ENCODE measurements at places on chromosomes 4 and X.

DNA sequence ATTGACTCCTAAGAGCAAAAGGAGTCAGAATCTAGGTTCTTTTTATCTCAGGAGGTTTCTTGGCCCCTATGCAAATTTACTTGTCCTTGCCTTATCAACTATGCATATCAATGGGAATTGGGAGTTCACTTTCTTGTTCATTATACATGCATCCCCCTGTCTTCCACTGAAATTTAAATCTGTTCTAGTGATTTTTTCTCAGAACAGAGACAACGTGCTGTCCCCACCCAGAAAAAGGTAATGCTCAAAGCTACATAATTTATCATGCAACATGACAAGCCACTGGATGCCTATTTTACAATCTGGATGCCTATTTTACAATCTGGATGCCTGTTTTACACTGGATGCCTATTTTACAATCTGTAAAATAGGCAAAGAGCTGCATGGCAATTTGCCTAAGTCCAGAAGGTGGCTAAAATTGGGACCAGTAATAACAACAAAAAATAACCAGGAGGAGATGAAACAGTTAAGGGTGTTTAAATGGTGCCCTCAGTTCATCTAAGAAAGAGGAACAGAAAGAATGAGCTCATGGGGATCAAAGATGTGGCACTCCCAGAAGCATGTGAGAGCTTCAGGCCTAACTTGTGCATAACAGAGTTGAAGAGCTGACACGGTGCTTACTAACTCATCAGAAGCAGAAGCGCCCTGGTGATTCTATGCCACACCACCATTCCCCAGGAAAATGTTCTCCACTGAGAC lies 537.8 kb upstream of the BOD1L1 start:
- no peak for DNase-seq

DNA sequence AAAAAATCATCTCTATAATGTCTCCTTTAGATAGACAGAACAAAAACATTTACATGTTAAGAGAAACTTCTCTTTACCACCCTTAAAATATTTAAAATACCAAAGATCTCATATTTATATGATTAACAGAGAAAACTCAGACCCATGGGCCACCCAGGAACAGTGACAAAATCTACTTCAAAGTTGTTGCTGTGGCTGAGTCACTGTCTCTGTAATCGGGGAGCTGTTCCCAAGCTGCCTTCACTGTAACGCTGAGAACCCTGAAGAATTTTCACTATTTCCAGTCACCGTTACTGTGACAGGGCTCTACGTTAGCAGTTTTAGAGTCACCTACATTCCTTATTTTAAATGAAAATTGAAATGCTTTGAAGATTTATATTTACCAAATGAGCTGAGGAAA lies 9.0 kb upstream of the DAPP1 start:
- DNase-seq: no peak

- DNase-seq: no peak
Measured at GRCh38 chr4:139191373-139191772, 14.4 kb upstream of the ELF2 start.

DNA sequence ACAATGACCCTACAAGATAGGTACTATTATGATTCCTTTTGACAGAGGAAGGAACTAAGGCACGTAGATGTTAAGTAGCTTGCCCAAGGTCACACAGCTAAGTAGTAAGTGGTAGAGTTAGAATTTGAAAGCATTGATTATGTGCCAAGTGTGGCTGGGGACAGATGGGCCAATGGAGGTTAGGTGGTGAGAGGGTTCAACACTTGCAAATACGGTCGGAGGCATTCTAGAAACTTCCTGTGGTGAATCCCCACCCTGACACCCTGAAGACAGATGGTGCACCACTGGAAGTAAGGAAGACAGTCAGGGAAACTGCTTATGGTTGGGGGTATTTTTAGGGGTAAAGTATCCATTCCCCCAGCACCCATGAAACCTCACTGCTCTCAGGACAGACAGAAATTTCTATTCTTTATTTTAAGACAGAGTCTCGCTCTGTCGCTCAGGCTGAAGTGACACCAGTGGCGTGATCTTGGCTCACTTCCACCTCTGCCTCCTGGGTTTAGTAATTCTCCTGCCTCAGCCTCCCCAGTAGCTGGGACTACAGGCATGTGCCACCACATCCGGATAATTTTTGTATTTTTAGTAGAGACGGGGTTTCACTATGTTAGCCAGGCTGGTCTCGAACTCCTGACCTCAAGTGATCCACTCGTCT lies 142.5 kb downstream of the RASL11B start:
- no peak for DNase-seq

DNA sequence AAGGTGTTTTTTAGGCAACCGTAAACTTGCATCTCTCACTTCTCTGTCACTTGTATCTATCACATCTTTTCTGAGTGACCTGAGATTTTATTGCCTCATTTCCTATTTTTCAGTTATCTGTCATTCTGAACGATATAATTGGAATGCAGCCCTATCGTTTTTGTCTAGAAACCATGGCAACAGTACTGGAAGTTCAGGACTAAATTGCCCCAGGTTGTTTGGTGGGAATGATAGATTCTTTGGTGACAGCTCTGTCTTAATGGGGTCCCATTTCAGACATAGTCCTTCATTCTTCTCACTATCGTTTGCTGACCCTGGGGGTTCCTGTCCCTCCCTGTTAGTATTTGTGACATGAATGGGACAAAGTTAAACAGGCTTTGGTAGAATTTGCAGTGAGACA lies 267.7 kb upstream of the GALNT7 start:
- DNase-seq: no peak

GRCh38 chrX:133308499-133308897 lies 90.3 kb upstream of the TFDP3 start:
- no peak for DNase-seq

DNA sequence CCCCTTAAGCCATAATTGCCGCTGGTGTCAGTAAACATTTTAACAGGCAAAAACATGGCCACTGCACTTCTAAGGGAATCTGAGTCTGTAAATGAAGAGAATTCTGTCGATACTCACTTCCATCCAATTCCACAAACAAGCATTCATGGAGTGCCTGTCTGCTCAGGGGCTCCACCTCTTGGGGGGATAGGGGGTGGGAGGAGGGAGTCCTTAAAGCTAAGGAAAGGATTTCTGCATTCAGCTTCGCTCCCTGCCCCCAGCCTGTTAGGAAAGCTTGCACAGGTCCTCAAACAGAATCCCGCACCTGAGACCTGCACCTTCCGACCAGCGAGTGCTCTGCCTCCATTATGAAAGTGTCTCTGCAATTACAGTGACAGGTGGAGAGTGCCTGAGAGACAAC lies 130.2 kb upstream of the KIT start:
- no peak for DNase-seq

Measured in vagina (tissue), 2 donors.